ENCODE measurements at places on chromosomes 11 and 22.

DNA sequence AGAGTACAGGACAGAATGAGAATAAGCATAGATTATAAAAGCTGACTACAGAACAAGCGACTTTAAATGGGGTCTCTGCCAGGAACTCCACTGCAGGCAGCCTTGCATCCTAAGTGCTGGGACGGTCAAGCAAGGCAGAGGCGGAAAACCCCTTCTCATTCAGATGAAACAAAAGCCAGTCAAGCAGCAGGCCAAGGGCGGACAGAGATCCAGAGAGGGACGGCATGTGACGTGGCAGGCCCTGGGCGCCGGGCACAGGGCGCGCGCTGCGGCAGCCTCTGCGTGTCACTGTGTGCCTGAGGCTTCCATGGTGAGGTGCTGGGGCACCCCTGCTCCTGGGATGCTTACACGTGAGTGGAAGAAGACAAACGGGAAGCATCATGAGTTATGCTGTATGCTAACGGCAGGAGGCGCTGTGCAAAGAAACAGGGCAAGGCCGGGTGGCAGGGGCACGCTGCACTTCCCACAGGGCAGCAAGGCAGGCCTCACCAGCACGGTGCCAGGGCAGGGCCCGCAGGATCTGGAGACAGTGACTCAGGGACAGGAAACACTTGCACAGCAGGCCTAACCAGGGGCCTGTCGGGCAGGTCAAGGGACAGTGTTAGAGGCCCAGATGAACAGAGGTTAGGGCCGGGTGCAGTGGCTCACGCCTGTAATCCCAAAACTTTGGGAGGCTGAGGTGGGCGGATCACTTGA lies 6.2 kb downstream of the TOLLIP start:
- peak; percentile 59 for DNase-seq

DNA sequence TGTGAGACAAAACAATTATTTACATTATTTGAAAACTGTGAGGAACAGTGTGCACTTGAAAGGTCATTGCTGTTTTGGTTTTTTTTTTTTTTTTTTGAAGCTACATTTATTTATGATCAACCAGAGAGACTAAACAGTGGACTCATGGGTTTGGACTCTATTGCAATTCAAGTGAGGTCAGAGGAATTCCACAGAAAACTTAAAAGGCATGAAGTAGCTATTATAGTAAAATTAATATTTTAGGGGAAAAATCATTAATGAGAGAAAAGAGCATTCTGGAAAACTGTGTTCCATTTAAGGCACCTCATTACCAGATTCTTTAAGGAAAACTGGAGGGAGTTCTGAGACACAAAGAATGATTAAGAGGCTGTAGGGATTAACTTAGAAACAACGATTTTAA lies 102.8 kb downstream of the WNT11 start:
- DNase-seq, result no peak

- DNase-seq, result no peak
Observed at GRCh38 chr22:45731041-45731797, 59.6 kb downstream of the ATXN10 start.

- no peak for DNase-seq
Observed at GRCh38 chr11:109996060-109996459, 97.1 kb upstream of the ZC3H12C start.

GRCh38 chr11:8717876-8718753 lies 35.5 kb downstream of the RPL27A start:
- DNase-seq, result no peak

DNA sequence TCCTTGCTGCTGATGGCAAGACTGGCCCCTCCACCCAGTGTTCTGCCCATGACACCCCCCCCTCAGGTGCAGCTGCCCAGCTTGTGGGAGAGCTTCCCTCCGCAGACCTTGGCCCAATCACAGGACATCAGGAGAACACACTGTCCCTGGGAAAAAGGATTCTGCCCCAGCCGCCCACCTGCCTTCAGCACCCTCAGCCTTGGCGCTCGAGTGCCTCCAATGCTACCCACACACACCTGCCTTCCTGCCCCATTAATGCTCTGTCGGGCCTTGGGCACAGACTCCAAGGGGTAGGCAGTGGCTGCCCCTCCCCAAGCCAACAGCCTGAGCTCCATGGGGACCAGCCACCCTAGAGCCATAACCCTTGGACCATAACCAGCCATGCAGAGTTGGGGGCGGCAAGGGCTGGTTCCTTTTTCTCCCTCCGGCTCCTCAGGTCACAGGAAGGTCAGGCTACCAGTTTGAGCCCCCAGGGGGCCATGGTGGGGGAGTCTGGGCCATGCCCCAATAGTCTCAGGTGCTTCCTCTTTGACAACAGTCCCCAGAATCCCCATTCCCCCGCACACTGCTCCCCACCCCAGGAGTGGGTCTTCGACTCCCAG lies 1.3 kb upstream of the ZNF70 start:
- DNase-seq, result peak; percentile 30

- no peak for DNase-seq
Observed at GRCh38 chr11:109123816-109124787, 297.9 kb upstream of the C11orf87 start.

DNA sequence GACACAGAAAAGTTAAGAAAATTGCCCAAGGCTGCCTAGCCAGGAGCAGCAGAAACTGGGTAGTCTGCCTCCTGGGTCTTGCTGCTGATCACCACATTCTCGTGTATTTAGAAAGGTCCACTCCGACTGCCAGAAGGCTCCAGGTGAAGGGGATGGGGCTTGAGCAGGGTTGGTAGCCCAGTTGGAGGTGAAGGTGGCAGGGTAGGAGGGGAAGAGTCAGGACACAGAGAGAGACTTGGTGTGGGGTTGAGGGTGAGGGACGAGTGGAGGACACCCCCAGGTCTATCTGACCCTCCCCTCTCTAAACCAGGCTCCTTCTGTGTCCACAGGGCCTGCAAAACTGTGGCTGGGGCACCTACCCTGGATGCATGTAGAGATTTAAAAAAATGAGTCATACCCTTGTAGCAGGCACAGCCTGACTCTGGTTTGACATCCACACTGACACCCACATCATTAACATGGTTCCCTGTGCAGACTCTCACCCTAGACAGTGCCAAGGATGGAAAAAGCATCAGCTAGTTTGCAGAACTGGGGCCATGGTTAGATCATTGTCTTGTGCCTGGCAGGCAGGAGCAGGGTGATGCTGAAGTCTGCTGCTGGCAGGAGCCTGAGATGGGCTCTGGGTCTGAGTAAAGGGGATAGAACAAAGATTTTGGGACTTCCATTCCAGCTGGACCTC lies 273.2 kb downstream of the TENM4 start:
- no peak for DNase-seq

DNA sequence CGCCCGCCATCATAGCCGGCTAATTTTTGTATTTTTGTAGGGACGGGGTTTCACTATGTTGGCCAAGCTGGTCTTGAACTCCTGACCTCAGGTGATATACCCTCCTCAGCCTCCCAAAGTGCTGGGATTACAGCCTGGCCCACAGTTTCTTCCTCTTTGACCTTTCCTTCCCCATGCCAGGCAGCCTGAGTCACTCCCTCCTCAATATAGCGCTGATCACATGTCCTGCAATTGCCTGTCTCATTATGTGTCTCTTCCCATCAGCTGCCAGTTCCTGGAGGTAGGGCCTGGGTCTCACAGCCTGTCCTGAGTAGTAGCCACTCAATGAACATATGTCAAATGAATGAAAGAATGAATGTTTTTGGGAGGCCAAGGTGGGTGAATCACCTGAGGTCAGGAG lies 43.0 kb upstream of the CCDC134 start:
- DNase-seq, result no peak

GRCh38 chr11:79503028-79503427 lies 62.2 kb upstream of the TENM4 start:
- DNase-seq, result no peak

DNA sequence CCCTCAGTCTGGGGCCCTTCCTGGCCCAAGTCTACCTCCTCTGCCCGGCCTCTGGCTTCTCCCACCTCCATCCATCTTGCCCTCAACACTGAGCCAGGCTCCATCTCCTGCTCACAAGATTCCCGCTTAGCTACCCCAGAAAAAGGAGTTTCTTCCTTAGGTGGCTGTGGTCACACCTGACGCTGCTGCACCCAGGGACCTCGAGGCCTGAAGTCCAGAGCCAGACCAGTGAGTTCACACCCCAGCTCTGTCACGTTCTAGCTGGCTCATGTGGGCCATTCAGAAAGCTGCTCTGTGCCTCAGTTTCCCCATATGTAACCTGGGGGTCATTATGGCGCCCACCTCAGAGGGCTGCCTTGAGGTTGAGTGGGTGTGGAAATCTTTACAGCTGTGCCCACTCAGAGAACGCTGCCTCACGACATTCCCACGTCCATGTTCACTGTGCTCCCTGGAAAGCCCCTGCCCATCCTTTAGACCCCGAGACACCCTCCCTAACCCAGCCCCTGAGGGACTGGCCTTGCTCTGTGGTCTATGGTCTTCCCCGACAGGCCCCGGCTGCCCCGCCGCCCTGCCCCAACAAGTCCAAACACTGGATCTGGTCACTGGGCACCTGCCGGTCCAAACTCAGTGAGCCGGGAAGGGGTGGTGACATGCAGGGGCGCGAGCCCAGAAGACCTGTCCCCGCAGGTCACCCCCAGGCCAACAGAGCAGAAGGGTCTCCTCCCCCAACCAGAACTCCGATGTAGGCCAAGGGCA lies 9.8 kb downstream of the PLXNB2 start:
- no peak for DNase-seq

DNA sequence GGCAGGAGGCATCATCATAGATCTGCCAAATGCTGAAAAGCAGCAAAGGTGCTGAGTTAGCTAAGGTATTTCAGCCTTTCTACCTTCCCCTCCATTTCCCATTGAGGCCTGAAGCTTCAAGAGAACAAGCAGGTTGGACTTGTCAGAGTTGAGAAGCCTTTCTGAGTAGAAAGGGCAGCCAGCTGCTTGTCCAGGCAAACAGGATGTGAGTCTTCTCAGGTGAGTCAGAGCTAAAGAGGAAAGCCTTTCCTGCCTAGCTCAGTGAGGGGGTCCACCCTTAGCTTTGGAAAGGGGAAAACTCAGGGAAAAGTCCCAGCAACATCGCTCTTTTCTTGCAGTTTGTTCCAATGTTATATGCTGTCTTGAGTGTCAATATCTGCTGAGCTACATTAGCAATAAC lies 13.2 kb upstream of the MPZL2 start:
- DNase-seq, result no peak

DNA sequence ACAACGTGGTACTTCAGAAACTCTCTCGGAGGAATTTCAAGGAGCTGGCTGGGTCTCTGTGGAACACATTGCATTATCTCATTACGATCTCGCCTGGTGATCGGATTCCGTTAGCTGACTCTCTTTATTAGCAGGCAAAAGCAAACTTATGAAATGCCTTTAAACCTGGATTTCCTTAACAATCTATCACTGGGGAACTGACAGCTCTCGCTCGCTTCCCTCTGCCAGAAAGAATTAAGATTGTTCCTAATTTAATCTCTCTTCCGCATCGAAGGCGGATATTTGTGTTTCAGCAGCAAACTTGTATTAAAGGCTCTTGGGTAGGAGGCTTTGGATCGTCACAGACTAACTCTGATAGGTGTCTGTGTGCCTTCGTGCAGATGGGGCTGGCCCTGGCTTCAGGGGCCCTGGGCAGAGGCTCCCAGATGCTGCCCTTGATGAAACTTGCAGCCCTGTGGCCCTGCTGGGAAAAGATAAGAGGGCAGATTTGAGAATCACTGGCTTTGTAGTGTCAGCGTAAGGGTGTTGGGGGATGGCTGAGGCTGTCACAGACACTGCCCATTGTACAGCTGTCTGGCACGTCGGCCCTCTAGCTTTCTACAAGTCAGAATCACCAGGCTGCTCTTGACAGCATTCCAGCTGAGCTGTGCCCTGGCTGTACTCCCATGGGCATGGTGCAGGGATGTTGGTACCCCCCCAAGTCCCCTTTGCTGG lies 162.2 kb upstream of the NECTIN1 start:
- DNase-seq, result peak; percentile 74

DNA sequence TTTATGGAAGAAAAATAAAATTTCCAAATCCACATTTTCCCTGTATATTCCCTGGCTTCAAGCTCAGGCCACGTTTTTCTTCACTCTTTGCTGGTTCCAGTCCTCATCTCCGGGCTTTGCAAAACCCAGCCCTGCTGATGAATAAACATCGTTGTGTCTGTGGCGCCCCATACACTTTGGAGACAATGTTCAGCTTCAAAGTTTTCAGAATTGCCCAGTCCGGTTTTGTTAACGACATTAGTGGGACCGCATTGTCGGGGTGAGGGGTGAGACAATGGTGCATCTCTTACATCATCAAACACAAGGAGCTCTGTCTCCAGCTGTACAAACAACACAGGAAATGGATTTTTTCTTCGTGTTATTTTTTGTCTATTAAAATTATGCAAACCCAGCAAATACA lies 53.4 kb upstream of the HTATIP2 start:
- DNase-seq, result no peak

- no peak for DNase-seq
Observed at GRCh38 chr11:18890615-18891014, 48.6 kb downstream of the MRGPRX1 start.

DNA sequence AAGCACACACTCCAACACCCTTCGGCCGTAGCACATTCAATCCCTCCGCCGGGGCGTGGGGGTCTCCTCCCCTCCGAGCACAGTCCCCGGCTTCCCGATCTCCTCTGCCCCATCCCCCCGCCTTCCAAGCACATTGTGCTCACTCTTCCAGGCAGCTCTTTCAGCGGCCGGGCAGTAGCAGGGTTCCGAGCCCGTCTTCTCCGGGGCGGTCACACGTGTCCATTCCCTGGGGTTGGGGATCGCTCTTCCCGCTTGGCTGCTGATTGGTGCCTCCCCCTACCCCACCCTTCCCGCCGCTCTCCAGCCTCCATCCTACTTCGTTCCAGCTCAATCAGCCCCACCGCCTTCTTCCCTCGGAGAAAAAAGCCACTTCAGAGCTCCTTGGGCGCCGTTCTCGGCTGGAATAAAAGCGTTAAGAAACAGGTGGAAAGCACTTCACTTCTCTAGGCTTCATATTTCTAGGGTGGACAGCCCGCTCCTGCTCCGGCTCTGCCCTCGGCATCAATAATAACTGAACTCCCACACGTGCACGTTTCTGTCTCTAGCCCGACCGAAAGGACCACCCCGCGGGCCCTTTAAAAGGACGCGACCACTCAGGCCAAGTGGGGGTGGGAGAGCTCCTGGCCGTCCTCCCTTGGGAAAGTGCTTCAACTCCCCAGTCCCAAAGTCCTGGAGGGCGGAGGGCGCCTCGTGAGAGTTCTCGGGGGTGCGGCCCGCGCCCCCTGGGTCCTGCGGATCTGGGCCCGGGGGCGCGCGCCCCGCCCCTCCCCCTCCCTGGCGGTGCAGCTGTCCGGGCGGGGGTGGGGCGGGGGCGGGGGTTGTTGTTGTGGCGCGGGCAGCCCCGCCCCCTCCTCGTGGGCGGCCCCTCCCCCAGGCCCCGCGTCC lies 464 bp upstream of the CECR2 start:
- peak; percentile 28 for DNase-seq

GRCh38 chr11:128548649-128549255 lies 38.6 kb downstream of the ETS1 start:
- peak; percentile 77 for DNase-seq

GRCh38 chr11:72350752-72351151 lies 83.6 kb downstream of the CLPB start:
- DNase-seq, result no peak

GRCh38 chr11:115207166-115207591 lies 297.0 kb downstream of the CADM1 start:
- no peak for DNase-seq

- no peak for DNase-seq
Observed at GRCh38 chr11:83410605-83411565, 124.7 kb upstream of the CCDC90B start.

GRCh38 chr11:122391049-122391448 lies 264.5 kb upstream of the UBASH3B start:
- DNase-seq, result no peak

- no peak for DNase-seq
Observed at GRCh38 chr22:19870153-19871022, 15.7 kb upstream of the GNB1L start.

GRCh38 chr11:61384271-61385242 lies 7.8 kb upstream of the TMEM216 start:
- DNase-seq, result no peak

- no peak for DNase-seq
Observed at GRCh38 chr11:64616817-64617216, 25.8 kb downstream of the SLC22A12 start.
